Activated CD4-positive, alpha-beta T cell treated with anti-CD3 and anti-CD28 coated beads for 36 hours (primary cell): ENCODE measurements at places on chromosomes 5 and 9. TPM values are rescaled to one million over a fixed set of nuclear protein-coding genes. Genes with fewer than 3 reads are reported as not detected.

Gene EGFLAM
- total RNA-seq = not detected

Gene LPAR1
- total RNA-seq = not detected

Gene ADRB2
- total RNA-seq = not detected

Gene SLC6A7
- total RNA-seq = not detected

Gene TMOD1
- total RNA-seq = 1.3 TPM

Gene UQCRQ
- total RNA-seq = 537 TPM

Gene LHX2
- total RNA-seq = not detected

Gene GRIA1
- not detected for total RNA-seq

Gene C5orf63
- total RNA-seq = 14.2 TPM

DNA sequence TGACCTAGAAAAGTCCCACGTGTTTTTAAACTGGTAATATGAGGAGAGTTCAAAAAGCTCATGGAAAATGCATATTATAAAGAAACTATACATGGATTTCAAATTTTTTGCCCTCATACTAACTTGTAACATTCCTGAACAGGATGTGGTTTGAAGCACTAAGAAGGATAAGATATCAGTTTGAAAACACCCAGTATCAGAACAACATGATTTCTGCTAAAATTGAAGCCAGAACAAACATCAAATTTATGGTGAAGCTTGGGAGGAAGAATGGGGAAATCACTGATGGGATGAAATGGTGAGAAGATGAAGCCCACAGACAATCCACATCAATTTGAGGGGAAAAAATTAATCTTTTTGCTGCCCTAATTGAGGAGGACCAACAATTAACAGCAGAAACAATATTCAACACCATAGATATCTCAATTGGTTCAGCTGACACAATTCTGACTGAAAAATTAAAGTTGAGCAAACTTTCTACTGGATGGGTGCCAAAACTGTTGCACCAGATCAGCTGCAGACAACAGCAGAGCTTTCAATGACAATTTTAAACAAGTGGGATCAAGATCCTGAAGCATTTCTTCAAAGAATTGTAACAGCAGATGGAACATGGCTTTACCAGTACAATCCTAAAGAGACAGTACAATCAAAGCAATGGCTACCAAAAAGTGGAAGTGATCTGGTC lies 113.2 kb upstream of the SNX2 start:
- DNase-seq = no peak

DNA sequence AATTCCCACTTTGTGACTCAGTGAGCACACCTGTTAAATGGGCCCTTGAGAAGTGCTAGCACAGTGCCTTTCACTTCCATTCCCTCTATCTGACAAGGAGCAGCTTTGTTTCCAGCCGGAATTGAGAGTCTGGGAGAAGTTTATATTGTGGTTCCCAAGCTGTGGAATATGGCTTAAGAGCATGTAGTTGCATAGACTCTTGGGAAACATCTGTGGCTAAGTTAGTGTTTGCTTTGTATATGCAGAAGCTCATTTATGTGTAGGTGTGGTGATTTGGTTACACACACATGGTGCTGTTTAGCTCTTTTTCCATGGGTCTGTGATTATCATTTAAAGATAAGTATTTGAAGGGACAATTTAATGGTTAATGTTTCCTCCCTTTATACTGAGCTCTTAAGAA lies 110.5 kb upstream of the HMHB1 start:
- DNase-seq = no peak

- DNase-seq = no peak
Measured at GRCh38 chr9:137634016-137634415, 15.2 kb downstream of the EHMT1 start.

GRCh38 chr5:148639081-148639480 lies 15.2 kb downstream of the HTR4 start:
- no peak for DNase-seq

- DNase-seq = no peak
Measured at GRCh38 chr5:28084069-28084468, 1045.7 kb upstream of the CDH9 start.

GRCh38 chr5:148397968-148398595 lies 14.3 kb downstream of the FBXO38 start:
- no peak for DNase-seq

GRCh38 chr9:99057665-99058625 lies 47.0 kb upstream of the TGFBR1 start:
- peak; percentile 89 for DNase-seq

GRCh38 chr5:164497311-164498064 lies 992.1 kb downstream of the MAT2B start:
- no peak for DNase-seq

DNA sequence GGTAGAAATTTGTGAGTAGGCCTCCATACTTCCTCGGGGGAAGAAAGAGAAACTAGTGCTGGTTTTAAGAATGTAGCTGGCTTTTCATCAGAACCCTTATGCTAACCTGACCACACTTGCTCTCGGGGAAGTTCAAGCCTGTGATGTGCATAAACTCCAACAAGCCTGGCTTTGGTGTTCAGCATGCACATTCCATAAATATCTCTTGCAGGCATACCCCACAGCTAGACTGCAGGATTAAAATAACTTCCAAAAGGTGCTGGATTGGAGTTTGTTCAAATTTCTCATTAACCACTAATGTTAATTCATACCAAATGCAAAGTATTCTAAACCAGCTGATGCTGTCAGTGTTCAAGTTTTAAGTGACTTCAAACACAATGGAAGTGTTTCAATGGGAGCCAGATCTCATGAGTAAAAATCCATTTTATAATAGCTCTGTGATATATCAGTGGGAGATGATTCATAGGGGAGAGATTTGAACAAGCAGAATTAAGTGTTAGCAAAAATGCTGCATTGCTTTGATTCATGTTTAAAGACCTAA lies 79.4 kb downstream of the NPR3 start:
- DNase-seq = no peak

GRCh38 chr9:19379697-19380046 lies 364 bp downstream of the RPS6 start:
- peak; percentile 54 for DNase-seq

DNA sequence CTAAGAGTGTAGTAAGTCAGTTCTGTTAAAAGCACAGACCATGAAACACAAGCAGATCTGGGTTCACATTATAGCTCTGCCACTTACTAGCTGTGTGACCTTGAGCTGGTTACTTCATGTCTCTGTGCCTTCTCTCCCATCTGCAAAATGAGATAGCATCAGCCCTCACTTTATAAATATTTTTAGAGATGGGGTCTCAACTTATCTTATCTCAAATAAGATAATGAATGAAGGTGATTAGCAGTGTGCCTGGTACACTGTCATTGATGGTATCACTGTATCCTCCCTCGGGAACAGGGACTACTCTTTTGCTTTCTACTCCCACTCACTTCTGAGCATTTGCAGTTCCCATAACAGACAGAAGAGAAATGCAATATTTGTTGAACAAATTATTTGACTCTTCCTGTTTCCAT lies 52.4 kb downstream of the GALNT10 start:
- DNase-seq = no peak

DNA sequence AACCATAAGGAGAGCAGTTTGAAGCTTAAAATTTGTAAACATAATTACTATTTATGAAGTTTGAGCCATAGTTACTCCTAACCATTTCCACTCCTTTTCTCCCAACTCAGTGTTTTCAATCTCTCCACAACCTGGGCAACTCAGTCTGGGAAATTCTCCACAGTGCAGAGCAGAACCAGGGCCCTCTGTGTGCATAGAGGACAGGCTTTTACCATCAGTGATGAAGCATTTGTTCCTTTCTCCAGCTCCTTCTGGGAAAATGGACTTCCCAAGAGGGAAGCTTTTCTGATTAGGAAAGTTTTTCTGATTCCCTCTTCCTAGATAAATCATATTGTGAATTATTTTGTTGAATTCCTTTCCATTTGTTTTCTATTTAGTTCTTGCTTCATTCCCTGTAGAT lies 132.3 kb upstream of the MPDZ start:
- DNase-seq = no peak

- DNase-seq = no peak
Measured at GRCh38 chr5:163437011-163437308, 435 bp upstream of the CCNG1 start.

DNA sequence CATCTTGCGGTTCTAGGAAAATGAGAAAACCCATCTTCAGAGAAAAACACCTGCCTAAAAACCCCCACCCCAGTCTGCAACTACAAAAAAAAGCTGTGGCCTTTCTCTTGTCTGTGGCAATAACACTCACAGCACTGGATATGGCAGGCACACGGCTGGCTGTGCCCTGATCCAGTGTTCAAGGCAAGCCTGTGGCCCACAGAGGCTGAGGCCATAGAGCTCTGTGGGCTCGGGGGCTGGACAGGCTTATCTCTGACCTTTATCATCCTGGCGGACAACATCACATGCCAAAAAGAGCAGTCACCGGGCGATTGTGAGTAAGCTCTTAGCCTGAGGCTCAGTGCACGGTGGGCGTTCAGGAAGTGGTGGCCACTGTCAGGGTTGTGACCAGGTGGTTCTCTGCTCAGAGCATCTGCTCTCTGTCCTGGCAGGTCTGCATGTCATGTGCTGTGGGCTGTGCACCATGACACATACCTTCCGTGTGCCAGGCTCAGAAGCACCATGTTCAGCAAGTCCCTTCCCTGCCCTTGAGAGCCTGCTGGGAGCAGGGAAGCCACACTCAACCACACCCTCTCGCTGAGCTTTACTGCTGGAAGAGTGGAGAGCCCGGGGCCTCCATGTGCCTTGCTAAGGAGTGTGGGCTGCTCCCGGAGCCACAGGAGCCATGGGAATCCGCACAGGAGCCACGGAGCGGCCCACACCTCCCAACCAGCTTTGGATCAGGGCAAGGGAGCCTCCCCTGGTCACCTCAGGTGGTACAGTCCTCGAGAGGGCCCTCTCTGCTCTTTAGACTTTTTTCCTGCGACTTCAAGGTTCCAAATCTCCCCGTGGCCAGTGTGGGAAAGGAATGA lies 34.6 kb upstream of the WDR38 start:
- peak; percentile 51 for DNase-seq

DNA sequence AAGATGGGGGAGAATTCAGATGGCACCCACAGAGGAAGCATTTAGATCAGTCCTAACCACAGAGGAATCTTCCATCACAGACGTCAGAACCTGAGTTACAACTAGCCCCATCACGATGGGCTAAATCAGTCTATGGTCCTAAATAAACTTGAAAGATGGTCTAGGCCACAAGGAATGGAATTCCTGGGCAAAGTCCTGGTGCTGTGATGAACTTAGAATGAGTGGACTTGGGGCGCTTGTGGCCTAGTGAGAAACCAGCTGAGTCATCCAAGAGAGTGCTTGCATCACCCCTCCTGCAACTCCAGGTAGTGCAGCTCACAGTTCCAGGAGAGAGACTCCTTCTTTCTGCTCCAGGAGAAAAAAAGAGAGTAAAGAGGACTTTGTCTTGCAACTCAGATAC lies 722.9 kb upstream of the RGMB start:
- no peak for DNase-seq

DNA sequence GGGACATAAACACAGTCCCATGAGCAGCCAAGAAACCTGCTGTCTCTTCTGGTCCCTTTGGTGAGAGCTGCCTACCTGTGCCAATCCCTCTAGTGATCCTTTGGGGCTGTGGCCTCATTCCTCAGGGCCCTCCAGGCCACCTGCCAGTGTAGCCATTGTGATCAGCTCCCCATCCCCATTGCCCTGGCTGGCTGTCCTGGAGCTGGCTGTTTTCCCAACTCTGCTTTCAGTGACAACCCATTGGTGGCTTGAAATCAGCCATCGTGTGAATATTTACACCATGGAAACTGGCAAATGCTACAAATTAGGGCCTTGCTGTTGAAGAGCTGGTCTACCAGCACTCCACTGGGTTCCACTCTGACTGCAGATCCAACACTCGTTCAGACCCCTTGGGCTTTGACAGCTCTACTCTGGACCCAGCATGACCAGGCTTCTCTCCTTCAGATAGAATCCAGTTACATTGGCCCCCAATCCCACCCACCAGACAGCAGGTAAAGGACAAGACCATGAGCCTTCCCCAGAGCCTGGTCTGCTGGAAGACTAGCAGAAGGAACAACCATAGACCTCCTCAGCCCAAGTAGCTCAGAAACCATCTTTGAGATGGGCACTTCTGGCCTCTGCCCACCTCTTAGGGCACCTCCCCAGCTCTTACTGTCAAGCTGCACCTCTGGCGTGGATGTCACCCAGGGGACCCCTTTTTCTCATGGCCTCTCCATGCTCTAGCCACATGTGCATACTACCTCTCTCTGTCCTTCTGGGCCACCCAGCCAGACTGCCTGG lies 69.2 kb upstream of the NEK6 start:
- no peak for DNase-seq

- peak; percentile 69 for DNase-seq
Measured at GRCh38 chr5:172178991-172179989, 8.7 kb downstream of the STK10 start.

DNA sequence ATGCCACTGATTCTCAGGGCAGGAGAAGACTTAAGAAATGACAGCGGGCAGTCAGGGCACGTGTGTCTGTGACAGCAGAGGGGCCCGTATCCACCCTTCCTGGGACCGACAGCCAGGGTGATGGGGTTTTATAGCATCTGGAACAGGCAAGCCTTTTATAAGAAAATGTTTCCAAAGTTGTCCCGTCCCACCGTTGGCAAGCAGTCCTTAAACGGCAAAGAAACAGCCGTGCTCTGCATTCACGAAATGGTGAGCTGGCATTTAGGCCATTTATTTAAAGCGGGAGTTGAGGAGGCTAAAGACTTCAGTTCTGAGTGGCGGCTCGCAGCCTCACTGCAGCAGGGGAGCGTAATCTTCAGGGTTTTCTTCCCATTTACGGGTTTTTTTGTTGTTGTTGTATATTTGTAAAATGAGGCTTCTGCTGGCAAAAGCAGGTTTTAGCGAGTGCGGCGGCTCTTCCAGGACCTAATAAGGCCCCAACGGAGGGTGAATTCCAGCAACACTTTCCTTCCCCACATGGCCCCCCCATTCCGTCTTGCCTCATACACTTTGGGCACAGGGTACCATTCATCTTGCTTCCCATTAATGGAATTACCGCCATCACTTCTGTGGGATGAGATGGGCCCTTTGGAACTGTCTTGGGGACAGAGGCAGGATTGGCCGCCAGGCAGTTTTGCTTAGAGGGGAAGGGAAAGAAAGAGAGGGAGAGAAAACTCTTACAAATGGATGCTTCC lies 15.8 kb downstream of the NEK6 start:
- DNase-seq = no peak

DNA sequence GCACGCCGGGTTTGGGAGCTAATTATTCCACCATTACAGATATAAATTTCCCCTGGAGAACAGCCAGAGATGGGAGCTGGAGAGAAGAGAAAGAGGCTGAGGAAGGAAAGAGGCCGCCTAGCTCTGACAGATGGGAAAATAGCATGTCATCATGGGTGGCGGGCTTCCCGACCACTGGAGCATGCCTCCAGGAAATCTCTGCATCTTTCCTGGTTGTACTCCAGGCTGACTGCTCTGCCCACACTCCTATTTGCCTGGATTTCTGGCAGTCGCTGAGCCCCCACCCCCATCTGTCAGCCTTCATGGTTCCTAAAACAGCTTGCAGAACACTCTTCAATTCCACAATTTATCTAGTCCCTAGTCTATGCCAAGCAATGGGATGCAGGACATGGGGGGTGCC lies 14.3 kb upstream of the GABRP start:
- DNase-seq = no peak

DNA sequence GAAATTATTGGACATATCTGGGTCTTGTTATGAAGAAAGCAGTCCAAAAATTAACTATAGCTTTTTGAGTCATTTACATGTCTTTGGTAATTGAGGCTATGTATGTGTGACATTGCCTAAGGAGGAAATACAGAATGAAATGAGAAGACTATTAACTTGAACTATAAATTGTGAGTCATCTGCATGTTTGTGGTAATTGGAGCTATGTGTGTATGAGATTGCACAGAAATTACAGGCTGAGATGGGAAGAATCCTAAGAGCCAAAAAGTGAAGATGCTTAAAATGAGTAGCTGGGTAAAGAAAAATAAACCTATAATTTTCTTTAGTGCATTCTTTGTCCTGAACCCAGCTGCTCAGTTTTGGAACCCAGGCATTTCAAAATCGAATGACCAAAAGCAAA lies 747.6 kb upstream of the EDIL3 start:
- no peak for DNase-seq
